ENCODE measurements at places on chromosomes 3 and 15.

DNA sequence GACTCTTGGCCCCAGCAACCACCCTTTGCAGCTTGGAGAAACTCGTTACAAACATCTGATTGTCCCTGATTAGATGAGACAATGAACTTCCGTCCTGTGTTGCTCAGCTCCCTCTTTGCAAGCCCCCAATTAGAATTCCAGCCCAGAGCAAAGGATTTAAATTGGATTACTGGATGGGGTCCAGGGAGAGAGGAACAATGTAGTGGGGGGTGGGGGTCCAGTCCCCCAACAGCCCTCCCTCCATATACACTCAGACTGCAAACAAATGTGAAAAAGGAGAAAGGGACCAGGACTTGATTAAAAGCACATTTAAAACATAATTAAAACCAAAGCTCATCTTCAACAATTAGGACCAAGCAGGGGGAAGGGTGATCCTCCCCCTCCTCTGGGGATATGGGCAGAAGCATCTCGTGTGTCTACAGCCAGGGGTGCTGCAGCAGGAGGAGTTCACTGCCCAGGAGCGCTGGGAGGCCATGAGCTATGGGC lies 71.7 kb upstream of the TMEM115 start:
- no peak for DNase-seq

- DNase-seq, result no peak
Measured at GRCh38 chr15:48936666-48937065, 27.1 kb downstream of the SHC4 start.

- no peak for DNase-seq
Measured at GRCh38 chr15:25060996-25061620, 106.3 kb downstream of the SNRPN start.

- DNase-seq, result no peak
Measured at GRCh38 chr3:44984335-44984734, 8.3 kb downstream of the EXOSC7 start.

- no peak for DNase-seq
Measured at GRCh38 chr3:25604107-25604805, 60.5 kb downstream of the TOP2B start.

- peak; percentile 28 for DNase-seq
Measured at GRCh38 chr15:97903971-97904572, 56.4 kb upstream of the ARRDC4 start.

- DNase-seq, result no peak
Measured at GRCh38 chr3:156300371-156300770, 180.0 kb downstream of the KCNAB1 start.

GRCh38 chr3:126606001-126606400 lies 47.3 kb upstream of the C3orf22 start:
- no peak for DNase-seq

DNA sequence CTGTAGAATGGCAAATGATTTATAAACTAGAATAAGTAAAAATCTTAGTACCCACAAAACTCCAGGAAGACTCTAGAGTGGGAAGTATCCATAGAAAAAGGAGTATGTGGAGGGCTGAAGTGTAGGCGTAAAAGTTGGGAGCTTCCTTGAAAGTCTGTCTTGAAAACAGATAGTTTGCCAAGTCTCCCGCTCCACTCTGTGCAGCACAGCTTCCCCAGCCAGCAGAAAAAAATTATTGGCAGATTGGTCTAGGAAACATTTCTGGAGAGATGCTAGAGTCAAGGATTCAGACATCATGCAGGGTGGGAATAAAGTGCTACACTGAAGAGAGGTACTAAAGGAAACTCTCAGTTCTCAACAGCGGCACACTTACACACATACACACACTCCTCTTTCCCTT lies 53.4 kb upstream of the CD200R1L start:
- no peak for DNase-seq

- DNase-seq, result no peak
Measured at GRCh38 chr3:22835041-22835440, 368.1 kb upstream of the UBE2E2 start.
